ENCODE measurements at places on chromosomes 4 and X. TPM values are rescaled to one million over a fixed set of nuclear protein-coding genes. Genes with fewer than 3 reads are reported as not detected.

Gene BGN
- 130 TPM for polyA plus RNA-seq

Gene SATL1
- 0.36 TPM for polyA plus RNA-seq

Gene ARMCX4
- polyA plus RNA-seq = 41.5 TPM

Gene RRH
- 0.36 TPM for polyA plus RNA-seq

Gene C1GALT1C1
- 16.5 TPM for polyA plus RNA-seq

Gene SLC49A3
- polyA plus RNA-seq = 26.4 TPM

Gene ALAS2
- 64.6 TPM for polyA plus RNA-seq

Gene RAB39B
- 0.69 TPM for polyA plus RNA-seq

Gene SPANXB1
- not detected for polyA plus RNA-seq

Gene ALB
- polyA plus RNA-seq = 376 TPM

Gene ESX1
- not detected for polyA plus RNA-seq

Gene SMR3B
- polyA plus RNA-seq = not detected

Gene TASL
- polyA plus RNA-seq = 0.63 TPM

Gene GRIA3
- polyA plus RNA-seq = 1.9 TPM

Gene CFAP47
- polyA plus RNA-seq = not detected

Data from muscle of leg (tissue), 16 donors.